Fibroblast of lung (primary cell): ENCODE measurements at places on chromosomes 12 and 14. TPM values are rescaled to one million over a fixed set of nuclear protein-coding genes. Genes with fewer than 3 reads are reported as not detected.
A peak's percentile ranks its signal among the peaks of the same experiment; 100 is the strongest.

DNA sequence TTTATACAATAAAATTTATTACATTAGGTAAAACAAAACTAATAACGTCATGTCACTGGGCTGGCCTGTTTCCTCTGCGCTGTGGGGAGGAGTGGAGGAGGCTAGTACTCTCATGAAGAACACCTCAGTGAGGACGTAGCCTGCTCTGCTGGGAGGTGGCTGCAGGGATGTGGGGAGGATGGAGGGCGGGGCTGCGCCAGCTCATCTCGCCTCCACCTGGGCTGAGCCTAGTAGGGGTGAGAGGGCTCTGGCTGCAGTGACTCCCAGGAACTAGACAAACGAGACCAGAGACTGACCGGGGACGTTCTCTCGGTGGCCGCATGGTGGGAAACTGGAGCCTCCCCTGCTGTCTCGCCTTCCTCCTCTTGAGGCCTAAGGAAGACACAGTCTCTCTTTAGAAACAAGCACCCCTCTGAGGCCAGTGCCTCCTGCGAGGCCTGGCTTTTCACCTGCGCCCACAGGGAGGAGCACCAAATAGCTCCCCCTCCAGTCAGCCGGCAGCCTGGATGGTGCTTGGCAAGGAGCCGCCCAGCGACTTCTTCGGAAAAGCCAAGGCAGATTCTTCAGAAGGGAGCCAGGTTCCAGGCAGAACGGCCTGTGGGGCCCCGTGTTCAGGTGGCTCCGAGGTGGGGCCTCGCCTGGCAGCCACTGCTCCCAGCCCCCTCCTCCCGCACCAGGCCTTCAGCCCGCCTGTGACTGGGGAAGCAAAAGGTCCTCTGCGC, 62.4 kb downstream of the PLEKHG3 start:
- DNase-seq, result no peak

- peak; percentile 77 for DNase-seq
Observed at GRCh38 chr14:67265131-67265530, 23.9 kb downstream of the PALS1 start.

- DNase-seq, result peak; percentile 78
Observed at GRCh38 chr12:104108755-104109445, 29.1 kb downstream of the NFYB start.

DNA sequence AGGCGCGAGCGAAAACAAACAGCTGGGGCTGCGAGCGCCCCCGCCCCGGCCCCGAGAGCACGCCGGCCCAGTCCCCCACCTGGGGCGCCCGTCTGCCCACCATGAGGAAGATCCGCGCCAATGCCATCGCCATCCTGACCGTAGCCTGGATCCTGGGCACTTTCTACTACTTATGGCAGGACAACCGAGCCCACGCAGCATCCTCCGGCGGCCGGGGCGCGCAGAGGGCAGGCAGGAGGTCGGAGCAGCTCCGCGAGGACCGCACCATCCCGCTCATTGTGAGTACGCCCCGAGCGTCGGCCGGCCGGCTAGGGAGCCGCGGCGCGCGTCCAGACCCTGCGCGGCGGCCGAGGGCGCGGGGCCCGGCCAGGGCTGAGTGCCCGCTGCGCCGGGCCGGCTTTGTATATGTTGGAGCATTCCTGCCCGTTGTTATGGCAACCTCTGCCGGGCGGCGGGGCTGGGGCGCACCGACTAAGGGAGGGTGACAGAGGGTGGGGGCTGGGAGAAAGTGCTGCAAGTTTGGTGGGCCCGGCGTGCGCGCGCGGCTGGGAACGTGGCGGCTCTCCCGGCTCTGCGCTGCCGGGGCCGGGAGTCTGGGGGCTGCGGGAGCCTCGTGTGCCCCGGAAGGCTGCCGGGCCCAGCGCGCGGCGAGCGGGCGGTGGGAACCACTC, 367 bp downstream of the GALNT16 start:
- peak; percentile 25 for DNase-seq

NR4A1 gene
- total RNA-seq, result 2.1 and 3.8 TPM in 2 replicates

NTF3 gene
- total RNA-seq, result 1.5 and 5.9 TPM in 2 replicates

DNA sequence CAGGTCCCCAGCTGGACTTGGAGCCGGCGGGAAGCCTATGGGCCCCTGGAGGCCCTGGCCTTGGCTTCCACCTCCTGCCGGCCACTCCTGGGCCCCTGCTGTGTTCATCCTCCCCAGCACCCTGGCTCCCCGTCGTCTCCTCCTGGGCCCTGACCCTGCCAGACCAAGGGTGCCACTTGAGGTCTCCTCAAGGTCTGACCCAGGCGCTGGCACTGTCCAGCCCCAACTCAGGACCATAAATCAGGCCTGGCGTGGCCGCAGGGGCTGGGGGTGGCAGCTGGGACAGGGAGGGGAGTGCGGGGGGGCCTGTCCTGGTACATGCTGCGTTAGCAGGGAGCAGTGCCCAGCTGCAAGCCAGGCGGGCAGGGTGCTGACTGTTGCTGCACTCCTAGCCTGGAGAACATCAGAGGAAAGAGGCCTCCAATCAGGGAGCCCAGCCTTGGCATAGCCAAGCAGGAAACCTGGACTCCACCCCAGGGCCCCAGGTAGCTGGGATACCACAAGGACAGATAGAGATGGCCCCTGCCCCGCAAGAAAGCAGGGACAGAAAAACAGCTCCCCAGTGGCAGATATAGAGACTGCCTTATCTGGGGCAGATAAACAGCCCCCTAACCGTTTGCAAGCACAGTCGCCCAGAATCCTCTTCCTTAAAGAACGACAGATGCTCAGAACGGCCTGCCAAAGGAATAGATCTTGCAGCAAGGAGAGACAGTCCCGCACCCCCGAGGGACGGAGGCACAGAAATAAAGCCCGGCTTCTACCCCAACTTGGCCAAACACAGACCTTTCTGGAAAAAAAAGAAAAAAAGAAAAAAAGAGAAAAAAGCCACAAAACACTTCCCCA, 6.5 kb upstream of the ATG101 start:
- no peak for DNase-seq

- peak; percentile 53 for DNase-seq
Observed at GRCh38 chr12:1318327-1319031, 275.9 kb downstream of the FBXL14 start.

GRCh38 chr14:74922752-74923401, at the start of gene RPS6KL1:
TSS of gene RPS6KL1 (minus strand) at chr14:74923260. CDS start at chr14:74921541, 1,719 bp downstream.
- DNase-seq, result peak; percentile 71

DNA sequence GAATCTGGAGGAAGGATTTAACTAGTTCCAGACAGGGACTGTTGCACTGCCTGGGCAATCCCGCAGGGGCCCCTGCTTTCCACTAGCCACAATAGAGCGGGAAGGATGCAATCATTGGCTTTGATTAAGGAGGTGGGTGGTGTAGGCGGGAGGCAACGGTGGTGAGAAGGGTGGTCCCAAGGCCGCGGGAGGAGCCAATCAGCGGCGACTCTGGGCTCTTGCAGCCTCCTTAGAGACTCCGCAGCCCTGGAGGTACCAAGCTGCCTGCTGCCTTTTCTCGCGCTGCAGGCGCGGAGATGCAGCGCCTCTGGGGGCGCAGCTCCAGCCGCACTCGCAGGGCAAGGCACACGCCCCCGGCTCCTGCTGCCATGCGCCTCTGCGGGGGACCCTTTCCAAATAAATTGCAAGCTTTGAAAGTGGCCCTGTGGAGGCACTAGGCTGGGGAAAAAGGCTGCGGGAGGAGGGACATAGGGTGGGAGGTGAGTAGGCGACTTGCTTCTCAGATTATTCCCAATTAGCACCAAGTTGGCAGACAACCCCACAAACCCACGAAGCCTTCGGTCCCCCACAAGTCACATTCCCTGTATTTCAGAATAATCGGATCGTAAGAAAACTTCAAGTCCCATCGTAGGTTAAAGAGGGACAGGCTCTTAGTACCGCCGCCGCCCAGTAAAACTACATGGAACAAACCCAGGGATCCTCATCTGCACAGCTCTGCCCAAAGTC, 858 bp upstream of the KCNA1 start:
- peak; percentile 36 for DNase-seq

DNA sequence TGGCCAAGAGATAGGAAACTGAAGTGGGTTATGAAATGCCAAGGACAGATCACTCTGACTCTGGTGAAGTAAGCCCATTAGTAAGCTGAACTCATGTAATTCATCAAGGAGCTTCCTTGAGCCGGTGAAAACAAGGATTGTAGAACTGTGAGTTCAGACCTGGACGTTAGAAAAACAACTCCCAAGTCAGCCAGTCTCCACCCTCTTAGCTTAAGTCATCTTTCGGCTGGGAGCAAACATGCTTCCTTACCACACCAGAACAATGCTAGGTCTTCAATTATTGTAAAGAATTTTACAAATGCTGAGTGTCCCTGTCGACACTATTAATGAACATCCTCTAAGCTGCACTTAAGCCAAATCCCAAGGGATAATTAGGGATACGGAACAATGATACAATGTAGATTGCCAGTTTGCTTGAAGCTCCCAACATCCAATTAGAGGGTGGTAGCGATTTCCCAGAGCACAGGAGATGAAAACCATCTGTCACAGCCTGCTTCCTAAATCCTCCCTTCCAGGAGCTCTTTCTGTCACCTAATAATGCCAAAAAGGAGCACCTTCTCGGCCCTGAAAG, 45.7 kb upstream of the VASH1 start:
- DNase-seq, result no peak

- peak; percentile 90 for DNase-seq
Observed at GRCh38 chr14:51521764-51522163, 129.9 kb upstream of the FRMD6 start.

- DNase-seq, result no peak
Observed at GRCh38 chr14:39435241-39435640, 3.0 kb upstream of the FBXO33 start.

GRCh38 chr12:58248599-58248998, 307.2 kb downstream of the ATP23 start:
- no peak for DNase-seq

DNA sequence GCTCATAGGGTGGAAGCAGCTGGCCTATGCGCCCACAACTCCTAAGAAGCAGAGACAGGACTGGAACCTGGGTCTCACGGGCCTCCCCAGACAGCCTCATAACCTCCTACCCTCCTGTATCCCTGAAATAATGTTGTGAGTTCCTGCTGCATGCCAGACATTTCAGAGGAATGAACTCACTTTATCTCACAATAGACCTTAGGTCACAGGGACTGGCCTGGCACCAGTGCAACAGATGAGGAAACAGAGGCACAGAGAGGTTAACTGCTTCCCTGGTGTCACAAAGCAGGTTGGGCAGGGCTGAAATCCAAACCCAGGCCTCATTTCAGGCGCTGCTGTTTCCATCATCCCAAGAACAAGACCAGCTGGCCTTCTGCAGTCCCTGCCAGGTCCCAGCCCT, 5.3 kb downstream of the PHETA1 start:
- DNase-seq, result peak; percentile 58

KLHL33 gene
- 0.26 and 1.5 TPM in 2 replicates for total RNA-seq

DNA sequence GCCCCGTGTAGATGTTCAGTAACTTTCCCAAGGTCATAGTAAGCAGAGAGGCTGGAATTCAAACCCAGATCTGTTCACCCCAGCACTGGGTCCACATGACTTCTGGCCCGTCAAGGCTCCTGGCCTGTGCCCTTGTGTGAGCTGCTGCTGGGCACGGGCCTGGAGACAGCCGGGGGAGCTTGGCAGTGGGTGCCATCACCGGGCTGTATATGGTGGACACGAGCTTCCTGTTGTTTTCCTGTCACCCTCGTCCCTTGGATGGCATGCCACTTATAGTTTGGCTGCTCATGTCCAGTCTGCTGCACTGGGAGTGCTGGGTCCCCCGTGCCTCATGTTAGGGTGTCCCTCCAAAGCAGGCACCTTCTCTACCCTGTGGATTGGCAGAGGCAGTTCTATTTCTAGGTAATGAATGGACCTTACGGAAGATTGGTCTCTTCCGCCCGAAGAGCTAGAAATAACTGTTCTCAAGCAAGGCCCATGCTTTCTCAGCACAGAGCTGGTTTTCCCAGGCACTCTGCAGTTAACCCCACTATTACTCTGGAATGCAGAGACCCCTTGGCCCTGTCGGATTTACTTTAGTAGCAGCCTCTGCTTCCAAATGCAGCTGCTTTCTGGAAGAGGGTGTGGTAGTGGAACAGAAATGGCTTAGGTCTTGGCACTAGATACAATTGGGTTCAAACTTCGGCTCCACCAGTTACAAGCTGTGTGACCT, 44.3 kb downstream of the ELK3 start:
- DNase-seq, result no peak

MYH7 gene
- not detected in 2 replicates for total RNA-seq

- no peak for DNase-seq
Observed at GRCh38 chr12:113237748-113238147, 16.5 kb downstream of the TPCN1 start.

DNA sequence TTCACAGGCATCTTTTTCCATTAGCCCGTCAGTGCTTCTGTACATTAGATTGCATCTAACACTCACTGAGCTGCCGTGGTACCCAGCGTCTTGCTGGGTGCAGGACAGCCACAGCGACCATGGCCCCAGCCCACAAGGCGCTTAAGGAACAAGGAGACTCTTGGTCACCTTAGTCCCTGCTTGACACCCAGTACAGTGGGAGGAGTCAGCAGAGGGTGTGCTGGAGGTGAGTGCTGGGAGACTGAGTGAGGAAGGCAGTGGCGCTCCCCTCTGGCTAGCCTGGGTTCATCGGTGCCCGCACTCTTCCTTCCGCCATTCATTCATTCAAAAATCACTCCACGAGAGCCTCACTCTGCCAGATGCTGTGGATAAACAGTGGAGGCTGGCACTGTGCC, 21.8 kb downstream of the FBLN5 start:
- DNase-seq, result no peak
